Chondrocyte (in vitro differentiated cells): ENCODE measurements at places on chromosomes 2 and 18. TPM values are rescaled to one million over a fixed set of nuclear protein-coding genes. Genes with fewer than 3 reads are reported as not detected.

- no peak overlapping the region for H3K4me3 ChIP-seq
- DNase-seq = no peak
- no peak overlapping the region for H3K27ac ChIP-seq
- H3K36me3 ChIP-seq = no peaks in the 10 kb centered on the region
- H3K4me1 ChIP-seq = no peaks in the 10 kb centered on the region
These were observed 436.0 kb upstream of the CWC22 start for GRCh38 chr2:180442860-180443644.

DNA sequence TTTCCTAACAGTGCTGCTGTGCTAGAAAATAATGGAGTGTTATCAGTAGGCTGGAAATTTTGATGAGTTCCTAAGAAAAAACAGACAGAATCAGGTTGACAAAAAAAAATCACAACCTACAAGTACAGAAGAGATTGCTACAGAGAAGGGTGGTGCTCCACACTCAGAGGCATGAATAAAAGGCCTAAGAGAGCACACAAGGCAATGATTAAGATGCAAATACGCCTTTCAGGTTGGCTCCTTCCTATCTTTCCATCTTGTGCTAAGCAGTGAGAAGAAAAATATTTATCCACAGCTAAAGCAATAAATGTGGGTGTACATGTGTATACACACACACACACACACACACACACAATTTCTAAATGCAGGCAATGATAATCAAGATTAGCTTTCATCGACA, 130.6 kb upstream of the UBE2E3 start:
- H3K4me1 ChIP-seq = no peaks in the 10 kb centered on the region
- H3K4me3 ChIP-seq = no peak overlapping the region
- H3K27me3 ChIP-seq = no peaks in the 10 kb centered on the region
- no peak overlapping the region for H3K27ac ChIP-seq

Gene VIL1
- not detected in 3 replicates for total RNA-seq

Gene CMPK2
- 0.90 to 1.3 TPM (median 0.95 TPM) in 3 replicates for total RNA-seq
